ENCODE measurements at places on chromosomes 2 and 18.

DNA sequence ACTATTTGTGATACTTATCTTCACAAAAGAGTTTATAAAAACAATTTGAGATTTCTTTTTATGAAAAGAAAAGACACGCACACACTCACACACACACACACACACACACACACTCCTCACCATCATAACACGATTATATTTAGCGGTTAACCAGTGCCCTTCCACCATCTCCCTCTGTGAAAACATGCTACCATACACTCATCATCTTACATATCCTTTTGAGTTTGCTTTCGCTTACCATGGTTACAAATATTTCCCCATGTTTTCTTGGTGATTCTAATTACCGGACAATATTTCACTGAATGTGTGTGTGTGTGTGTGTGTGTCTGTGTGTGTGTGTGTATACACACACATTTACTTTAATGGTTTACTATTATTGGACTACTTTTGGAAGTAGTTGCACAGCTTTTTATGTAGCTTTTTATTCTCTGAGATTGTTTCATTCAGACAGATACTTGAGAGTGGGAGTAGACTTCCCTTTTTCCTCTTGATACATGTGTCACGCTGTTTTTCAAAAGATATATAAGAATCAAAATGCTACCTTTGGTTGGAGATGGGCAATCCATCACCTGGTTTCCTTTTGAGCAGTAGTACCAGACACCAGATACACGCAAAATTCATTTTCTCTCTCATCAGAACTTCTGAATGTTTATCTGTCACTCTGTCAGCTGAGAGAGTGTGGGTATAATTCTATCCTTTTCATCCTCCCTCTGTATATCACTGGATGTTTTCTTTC, 138.1 kb downstream of the SETBP1 start:
- DNase-seq: no peak

DNA sequence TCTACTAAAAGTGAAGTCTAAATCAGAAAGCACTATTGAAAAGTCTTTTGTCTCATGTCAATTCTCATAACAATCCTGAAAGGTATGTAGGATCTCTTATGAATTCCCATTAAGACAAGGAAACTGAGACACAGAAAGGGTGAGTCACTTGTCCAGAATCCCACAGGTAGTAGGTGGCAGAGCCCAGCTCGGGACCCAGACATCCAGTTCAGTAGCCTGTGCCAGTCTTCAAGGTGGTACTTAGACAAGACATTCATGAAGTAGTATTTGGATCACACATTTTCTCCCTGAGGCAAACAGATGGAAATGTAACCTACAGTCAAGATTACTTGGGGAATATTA, 14.8 kb upstream of the PARD3B start:
- DNase-seq: no peak

DNA sequence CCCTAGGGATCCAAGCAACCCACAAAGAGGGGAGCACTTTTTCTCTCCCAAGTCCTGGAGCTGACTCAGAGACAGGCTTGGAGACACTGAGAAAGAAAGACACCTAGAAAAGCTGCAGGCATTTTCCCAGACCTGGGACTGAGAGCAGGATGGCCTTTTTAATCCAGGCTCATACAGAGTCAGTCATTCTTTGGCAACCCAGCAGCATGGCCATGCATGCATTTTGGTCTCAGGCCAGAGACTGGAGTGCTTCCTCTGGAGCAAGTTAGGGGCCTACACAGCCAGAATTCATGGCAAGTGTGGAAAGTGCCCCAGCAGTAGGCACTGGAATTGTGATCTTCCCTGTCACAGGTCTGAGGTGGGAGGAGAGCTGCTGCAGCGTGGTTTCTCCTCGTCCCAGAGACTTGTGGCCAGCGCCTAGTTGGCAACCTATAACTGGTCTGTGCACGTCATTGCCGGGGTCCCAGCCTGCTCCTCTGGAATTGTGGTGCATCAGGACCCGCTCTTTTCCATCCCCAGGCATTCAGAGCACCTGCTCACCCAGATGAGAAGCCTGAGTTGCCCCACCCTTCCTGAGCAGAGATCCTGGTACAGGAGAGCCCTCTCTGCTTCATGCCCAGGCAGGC, 231.9 kb upstream of the RAB6C start:
- DNase-seq: no peak

GRCh38 chr2:192194265-192194865, 368 bp downstream of the TMEFF2 start:
- DNase-seq: no peak

DNA sequence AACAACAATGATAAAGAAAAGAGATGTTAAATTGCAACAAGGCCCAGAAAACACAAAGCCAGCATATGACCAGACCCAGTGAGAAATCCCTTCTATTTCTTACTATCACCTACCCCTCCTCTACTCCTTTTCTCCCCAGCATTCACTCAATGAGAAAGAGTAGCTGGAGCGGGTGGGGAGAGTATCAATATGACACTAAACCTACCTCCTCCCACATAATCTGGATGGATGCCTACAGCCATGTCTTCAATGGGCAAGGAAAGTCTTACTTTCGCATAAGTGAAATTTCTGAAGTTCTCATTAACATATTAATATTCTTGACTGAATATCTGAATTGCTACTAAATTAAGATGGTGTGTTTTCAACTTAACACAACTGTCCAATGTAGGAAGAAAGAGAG, 78.2 kb downstream of the AFF3 start:
- no peak for DNase-seq

- no peak for DNase-seq
Measured at GRCh38 chr2:190343536-190344275, at the start of gene INPP1. TSS of gene INPP1 (plus strand) at chr2:190343589. CDS start at chr2:190360103, 16,514 bp downstream.

- DNase-seq: no peak
Measured at GRCh38 chr2:200220251-200220650, 86.2 kb upstream of the SPATS2L start.

- no peak for DNase-seq
Measured at GRCh38 chr18:3605954-3606443, 156.0 kb downstream of the TGIF1 start.

DNA sequence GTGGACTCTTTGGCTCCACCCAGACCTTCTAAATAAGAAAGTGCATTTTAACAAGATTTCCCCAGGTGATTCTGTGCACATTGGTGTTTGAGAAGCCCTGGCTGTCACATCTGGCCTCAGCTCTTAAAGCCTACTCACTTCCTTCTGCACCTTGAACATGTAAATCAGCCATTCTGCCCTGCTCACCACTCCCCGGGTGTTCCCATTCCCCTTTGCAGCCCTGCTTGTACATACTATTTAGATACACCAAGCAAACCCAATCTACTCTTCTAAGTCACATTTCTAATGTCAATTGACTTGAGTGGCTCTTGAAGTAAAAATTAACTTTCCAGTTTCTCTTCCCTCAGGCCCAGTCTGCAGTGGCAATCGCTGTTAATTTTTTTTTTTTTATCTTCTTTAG, 13.1 kb upstream of the SCN1A start:
- DNase-seq: no peak
